CD4-positive, alpha-beta T cell (primary cell): ENCODE measurements at places on chromosomes 5 and 9.

- no peak for DNase-seq
Observed at GRCh38 chr9:12771891-12772290, 2.9 kb upstream of the LURAP1L start.

DNA sequence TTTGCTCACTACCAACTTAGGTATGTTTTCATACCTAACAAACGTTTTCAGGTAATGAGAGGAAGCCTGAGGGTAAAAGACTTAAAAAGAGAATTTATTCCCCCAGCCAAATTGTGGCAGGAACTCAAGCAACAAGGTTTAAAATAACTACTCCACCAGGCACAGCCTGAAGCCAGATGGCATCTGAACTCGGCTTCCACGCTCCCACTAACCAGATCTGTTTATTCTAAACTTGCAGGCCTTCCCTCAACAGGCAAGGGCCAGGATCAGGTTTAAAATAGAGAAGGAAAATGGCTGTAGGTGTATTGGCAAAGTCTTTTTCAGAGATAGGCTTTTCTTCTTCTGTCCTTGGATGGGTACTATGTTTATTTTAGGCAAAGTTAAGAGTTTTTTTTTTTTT is 89.4 kb downstream of the OTULIN start:
- no peak for DNase-seq

GRCh38 chr5:20231040-20231439 is 243.0 kb upstream of the CDH18 start:
- no peak for DNase-seq

GRCh38 chr5:26622947-26623346 is 415.4 kb downstream of the CDH9 start:
- DNase-seq: no peak

DNA sequence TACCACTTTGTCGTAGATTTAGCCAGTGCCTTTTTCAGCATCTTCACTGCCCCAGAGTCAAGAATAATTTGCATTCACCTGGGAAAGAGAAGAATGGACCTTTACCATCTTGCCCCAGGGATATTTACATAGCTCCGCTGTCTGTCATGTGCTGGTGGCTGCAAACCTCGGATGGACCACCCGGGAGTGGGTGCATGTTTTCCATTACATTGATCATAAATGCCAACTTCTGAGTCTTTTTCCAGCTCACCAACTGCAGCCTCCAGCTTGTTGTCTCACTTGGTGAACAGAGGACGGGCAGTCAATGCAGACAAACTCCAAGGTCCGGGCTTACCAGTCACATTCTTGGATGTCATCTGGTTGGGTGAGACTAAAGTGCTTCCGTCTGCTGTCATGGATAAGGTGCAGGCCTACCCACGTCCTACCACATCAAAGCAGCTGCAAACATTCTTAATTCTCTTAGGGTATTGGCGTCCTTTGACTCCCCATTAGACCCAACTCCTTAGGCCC is 155.8 kb upstream of the APC start:
- no peak for DNase-seq

- DNase-seq: no peak
Observed at GRCh38 chr5:160044391-160044804, 35.5 kb downstream of the TTC1 start.

- no peak for DNase-seq
Observed at GRCh38 chr5:52885614-52886013, 97.9 kb downstream of the ITGA1 start.

- DNase-seq: no peak
Observed at GRCh38 chr5:55485073-55485472, 49.7 kb downstream of the PLPP1 start.
